T-helper 22 cell (primary cell): ENCODE measurements at places on chromosomes 2 and 18.

DNA sequence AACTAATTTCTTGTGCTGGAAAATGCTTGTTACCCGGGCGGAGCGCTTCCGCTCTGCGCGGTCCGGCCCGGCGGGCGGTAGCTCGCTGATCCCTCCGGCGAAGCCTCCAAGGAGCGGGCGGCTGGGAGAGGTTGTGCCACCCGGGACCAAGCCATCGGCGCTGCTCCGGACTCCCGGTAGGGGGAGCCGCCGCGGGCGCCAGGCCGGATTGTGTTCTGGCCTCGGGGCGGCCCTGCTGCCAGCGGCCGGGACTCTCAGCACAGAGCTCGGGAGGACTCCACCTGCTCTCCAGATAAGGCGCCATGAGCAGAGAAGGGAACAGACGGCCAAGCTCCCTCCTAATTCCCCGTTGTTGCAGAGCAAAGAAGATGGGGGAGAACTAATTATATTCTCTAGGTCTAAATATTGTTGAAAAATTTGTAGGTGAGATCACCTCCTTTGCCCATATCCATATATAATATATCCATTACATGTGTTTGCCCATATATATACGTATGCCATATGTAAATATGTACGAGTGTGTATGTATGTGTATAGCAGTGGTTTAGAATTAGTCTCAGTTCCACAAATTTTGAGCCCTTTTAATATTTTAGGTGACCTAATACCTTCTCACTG, 13.8 kb upstream of the SATB2 start:
- no peak for DNase-seq

DNA sequence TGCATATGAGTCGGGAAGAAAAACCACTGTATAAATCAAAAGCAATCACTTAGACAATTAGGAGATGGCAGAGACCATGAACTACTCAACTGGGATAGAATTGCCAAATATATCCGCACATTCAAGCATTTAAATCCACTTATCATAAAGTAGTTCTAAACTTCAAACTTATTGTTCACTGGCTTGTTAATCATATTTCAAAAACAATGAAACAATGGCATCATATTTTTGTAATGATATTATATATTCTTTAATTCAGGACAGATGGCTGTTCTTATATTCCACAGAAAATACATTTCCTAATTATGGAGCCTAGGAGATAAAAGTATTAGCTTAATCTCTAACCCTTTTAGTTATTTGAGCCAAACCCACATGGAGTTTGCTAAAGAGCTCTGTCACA, 263.6 kb downstream of the CTNNA2 start:
- DNase-seq = no peak

DNA sequence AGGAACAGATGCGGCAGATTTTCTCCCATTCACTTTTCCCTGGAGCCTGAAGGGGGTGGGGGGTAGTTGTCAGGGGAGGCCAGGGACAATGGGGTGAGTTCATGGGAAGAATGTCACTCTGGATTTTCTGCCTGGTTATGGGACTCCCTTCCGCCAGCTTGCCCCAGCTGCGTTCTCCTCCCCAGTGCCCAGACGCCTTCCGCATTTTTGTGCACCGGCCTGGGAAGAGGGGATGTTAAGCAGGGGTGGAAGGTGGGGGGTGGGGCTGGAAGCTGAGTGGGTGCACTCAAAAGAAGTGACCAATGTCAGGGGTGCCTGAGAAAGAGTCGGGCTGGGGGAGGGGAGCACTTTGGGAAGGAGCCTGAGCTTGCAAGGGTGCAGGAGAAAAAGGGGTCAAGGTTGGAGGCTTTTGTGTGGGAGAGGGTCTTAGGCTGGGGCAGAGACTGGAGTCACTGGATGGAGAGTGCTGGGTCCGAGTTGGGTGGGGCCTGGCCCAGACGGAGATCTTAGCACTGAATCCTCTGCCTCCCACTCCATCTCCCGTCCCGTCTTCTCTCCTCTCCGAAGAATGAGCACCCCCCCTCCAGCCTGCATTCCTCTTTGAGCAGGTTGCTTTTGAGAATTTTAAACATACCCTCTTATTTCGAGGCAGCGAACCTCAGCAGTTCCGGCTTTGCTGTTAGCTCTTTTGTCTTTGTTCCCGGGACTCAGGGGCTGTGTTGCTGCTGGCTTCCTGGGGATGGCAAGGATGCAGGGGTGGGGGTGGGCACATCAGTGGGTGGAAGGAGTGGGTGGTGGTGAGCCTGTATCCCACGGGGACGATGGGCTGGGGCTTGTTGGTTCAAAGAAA, 2.7 kb downstream of the IGFBP2 start:
- DNase-seq = no peak

- DNase-seq = no peak
These were observed 1.1 kb downstream of the MREG start for GRCh38 chr2:216012133-216012829.

DNA sequence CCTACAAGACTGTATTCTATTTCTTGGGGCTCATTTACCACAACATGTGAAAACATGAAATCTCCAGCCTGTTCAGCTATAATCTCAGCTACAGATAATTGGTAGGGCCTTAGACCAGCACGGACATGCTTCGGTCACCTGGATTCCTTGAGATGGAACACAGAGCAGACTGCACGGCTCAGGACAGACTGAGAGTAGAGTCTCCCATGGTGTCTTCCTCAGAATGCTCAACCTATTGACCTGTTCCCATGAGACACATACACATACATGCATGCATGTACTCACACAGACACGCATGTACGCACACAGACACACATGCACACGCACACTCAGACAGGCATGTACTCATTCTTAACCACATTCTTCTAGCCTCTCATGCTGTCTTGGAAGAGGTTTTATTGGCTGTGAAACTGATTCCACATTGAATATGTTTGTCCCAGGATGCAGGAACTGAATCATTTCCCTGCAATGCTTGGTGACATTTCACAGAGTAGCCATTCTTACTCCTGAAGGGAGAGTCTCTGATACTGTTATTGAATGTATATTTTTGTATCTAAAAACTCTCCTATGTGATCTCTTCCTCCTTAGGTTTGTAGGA, 23.5 kb upstream of the BZW1 start:
- DNase-seq = no peak

GRCh38 chr18:4157352-4157751, 297.8 kb downstream of the DLGAP1 start:
- DNase-seq = no peak

DNA sequence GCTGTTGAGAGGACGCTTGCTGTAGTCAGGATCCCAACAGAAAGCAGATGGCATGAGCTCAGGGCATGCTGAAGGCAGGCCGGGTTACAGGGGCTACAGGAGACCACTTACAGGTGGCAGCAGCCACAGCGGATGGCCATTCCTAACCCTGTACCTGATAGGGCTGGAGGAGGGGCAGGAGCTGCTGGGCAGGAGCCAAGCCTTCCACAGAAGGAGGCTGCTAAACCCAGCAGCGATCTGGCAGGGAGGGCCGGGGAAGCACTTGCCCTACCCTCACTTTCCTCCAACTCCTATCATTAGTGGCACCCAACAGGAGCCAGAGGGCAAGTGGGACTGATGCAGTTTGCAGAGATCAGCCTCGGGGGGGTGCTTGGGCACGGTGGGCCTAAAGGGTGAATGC, 2.0 kb downstream of the ASB18 start:
- no peak for DNase-seq

GRCh38 chr2:171281110-171281509, 120.4 kb upstream of the TLK1 start:
- no peak for DNase-seq

GRCh38 chr2:240410808-240411207, 24.7 kb upstream of the GPC1 start:
- DNase-seq = no peak
